ENCODE measurements at places on chromosomes 2 and 18.

DNA sequence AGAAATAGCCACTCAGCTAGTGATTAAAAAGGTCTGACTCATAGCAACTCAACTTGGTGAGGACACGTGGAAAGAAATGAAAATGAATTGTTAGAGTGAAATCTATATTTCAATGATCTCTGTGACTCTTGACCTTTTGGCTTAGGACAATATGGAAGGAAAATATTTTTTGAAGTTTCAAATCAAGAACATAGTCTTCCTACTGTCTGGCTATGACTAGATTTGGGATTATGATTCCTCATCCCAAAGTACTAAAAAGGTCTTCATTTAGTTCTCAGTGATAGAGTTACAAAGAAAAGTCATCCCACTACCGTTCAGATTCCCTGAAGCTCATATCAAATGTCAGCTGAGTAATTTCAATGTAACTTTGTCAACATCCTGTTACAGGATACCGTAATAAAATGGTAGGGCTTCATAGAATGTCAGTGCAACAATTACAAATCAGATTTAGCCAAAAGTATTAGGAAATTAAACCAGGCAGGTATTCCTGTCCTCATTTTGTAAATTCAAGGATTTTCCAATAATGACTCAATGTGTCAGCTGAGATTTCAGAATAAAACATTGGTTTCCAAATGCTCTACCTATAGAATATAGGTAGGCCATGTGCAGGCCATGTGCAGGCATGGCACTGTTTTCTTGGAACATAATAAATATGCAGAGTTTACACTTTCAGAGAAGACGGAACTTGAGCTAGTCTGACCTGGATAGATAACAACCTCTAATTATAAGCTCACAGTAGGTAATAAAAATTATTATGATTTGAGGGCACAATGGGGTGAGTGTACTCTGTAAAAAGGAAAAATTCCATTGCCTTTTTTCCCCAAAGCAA lies 36.0 kb downstream of the ANKRD29 start:
- DNase-seq: no peak

- DNase-seq: no peak
Observed at GRCh38 chr2:172877826-172878225, 142.2 kb downstream of the RAPGEF4 start.

- no peak for DNase-seq
Observed at GRCh38 chr2:146267093-146267492, 1577.7 kb upstream of the ACVR2A start.

GRCh38 chr2:74205596-74205995 lies 7.2 kb downstream of the MTHFD2 start:
- no peak for DNase-seq

DNA sequence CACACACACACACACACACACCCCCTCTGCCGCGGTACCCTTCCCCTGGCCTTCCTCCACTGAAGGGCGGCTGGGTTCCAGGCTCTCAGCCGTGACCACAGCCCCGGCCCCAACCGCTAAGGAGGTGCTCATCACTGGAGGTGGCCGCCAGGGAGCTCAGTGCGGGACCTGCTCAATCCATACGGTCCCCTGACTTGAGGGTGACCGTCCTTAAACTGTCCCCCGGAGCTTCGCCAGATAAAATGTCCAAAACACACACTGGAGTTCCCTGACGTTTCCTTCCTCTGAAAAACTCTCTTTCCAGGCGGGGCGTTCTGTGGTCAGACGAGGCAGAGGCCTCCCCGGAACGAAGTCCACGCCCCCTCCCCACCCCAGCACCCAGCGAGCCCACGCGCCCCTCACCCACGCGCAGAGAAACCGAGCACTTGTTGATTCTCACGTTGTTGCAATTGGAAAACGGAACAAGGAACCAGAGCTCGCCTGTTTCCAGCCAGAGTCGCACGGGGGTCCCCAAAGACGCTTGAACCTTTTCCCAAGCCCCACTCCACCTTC lies 1.4 kb downstream of the MBP start:
- no peak for DNase-seq

DNA sequence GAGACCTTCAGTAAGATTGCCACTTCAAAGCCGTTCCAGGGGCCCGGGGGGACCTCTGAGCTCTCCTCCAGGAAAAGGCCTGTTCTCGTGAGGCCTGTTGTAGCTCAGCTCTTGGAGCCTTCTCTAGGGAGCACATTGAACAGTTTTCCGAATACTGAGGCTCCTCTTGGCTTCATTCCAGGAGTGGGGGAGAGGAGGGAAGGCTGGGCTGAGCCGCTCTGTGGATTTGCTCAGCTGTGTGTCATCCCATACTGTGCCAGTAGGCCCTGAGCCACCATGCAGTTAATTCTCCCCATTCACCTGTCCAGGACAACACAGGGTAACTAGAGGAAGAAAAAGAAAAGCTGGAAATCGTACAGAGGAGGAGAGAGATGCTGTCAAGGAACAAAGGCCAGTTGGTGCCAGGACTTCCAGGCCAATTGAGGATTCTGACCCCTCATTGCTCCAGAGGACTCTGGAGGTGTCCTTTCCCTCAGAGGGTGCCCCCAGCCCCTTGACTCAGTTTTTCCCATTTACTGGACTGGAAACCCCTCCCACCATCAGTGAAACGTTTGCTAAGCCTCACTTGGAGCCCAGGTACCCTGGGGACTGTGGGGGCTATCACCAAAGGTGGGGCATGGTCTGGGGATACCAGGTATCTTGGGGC lies 41.4 kb downstream of the HS1BP3 start:
- no peak for DNase-seq

DNA sequence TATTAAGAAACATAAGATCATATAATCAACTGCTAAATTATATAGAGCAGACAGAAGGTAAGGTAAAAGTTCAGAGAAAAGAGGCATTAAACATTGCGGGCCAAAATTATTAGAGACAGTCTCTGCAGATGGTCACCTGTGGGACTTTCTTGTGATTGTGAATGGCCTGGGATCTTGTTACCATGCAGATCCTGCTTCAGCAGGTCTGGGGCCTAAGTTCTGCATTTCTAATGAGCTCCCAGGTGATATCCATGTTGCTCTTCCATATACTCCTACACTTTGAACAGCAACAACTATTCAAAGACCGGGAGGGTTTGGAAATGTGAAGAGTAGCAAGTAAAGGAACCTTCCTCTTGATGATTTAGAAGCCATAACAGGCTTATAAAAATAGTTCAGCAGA lies 8.5 kb upstream of the ETAA1 start:
- no peak for DNase-seq

DNA sequence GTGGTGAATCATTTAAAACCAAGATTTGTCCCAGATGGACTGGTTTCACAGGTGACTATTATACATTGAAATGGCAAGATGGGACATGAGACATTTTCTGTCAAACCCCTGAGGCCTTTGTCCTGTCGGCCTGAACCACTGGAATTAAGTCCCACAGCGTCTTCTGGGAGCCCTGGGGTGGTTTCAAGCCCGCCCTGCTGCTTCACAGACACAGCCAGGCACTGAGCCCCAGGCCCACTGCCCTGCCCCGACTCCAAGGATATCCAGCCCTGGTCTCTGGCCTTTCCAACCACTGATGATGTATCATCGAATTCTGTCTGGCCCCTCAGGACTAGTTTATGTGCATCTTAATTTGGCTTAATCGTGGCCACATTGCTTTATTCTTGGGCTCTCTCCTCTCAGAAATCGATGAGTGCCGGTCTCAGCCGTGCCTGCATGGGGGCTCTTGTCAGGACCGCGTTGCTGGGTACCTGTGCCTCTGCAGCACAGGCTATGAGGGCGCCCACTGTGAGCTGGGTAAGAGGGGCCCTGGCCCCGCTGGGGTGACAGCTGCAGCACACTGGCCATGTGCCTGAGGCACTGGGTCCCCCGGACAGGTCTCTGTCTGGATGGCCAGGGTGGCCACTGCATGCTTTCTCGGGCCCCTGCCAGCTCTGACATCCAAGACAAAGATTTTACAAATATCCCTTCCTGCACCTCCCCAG lies 39.5 kb downstream of the MTERF4 start:
- no peak for DNase-seq

DNA sequence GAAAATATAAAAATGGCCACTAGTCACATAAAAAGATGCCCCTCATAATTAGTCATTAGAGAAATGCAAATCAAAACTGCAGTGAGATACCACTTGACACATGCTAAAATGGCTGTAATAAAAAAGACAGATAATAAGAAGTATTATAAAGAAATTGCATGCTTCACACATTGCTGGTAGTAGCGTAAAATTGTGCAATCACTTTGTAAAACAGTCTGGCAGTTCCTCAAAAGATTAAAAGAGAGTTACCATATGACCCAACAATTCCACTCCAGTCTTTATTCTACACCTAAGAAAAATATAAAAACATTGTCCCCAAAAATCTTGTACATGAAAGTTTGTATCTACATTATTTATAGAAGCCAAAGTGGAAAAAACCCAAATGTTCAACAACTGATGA lies 170.6 kb upstream of the FIGN start:
- no peak for DNase-seq

- no peak for DNase-seq
Observed at GRCh38 chr2:163822033-163822432, 86.2 kb upstream of the FIGN start.
